ENCODE measurements at places on chromosomes 13 and 19.
A peak's percentile ranks its signal among the peaks of the same experiment; 100 is the strongest.

DNA sequence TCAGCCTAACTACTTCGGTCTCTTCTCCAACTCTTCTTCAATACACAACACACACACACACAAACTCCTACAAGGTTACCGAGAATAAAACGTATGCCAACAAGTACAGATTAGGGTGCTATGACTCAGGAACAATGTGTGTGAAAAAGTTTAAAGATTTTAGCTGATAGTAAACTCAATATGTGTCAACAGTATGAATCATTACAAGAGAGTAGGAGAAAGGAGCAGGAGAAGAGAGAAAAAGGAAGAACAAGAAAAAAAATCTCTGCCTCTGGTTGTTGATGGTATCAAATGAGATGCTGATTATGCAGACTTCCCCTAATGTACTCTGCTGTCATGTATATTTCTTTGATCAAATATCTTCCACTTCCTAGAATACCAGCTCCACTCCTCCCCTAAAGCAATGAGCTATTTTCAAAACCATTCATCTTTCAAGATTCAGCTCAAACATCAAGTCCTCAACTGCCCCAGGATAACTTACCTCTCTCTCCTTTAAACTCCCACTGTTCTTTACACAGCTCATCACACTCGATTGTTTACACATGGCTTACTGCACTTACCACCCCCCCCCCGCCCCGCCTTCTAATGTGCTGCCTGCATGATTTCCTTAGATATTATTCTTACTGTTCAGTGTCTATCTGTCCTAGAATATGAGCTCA lies 95.6 kb downstream of the FAM216B start:
- peak; percentile 87 for DNase-seq

- peak; percentile 38 for DNase-seq
These were observed at the start of gene BRSK1 for GRCh38 chr19:55283548-55284377. BRSK1 (plus strand) TSS chr19:55283997; CDS start chr19:55284443, 446 bp downstream.

- DNase-seq: no peak
These were observed 873.7 kb downstream of the SLITRK5 start for GRCh38 chr13:88544836-88545235.

- DNase-seq: no peak
These were observed 208.1 kb downstream of the RBM26 start for GRCh38 chr13:79197933-79198332.

- no peak for DNase-seq
These were observed 1.3 kb downstream of the CYP4F3 start for GRCh38 chr19:15641901-15642491.

DNA sequence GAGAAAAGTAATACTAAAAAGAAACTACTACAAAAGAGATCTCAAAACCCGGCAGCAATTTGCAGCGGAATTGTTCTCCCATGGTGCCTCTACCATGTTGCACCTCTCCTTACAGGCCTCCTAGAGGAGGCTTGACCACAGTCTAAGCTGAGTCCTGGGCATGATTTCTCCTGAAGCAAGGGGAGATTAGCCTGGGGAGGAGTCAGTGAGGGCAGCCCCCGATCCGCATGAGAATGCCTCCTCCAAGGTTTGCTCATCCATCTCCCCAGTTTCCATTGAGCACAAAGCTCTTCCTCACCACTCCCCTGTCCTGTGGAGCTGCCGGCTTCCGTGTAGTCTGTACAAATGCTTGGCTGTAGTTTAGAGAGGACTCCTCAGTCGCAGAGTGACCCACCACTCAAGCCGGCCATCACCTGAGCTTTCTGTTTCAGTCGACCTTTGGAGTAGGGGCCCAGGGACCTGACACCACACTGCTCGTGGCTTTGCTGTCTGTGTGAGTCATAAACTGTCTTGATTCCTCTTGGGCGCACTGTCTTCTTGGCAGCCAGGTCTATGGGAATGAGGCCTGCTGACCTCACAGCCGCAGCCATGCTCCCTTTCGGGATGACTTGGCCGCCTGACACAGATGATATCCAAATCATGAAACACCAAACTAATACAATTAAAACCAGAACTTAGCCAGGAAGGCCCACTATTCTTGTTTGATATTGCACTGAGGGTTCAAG lies 72.3 kb downstream of the C1QTNF9 start:
- peak; percentile 90 for DNase-seq

Measured in fibroblast of mammary gland (primary cell).